ENCODE measurements at places on chromosomes 1 and 21. TPM values are rescaled to one million over a fixed set of nuclear protein-coding genes. Genes with fewer than 3 reads are reported as not detected.

The CR1L gene
- total RNA-seq: not detected

The KCNN3 gene
- 0.66 TPM for total RNA-seq

The SLAMF1 gene
- total RNA-seq: not detected

The NR1I3 gene
- not detected for total RNA-seq

The LCE3D gene
- total RNA-seq: not detected

The AGT gene
- 3.0 TPM for total RNA-seq

The SOAT1 gene
- 94.7 TPM for total RNA-seq

DNA sequence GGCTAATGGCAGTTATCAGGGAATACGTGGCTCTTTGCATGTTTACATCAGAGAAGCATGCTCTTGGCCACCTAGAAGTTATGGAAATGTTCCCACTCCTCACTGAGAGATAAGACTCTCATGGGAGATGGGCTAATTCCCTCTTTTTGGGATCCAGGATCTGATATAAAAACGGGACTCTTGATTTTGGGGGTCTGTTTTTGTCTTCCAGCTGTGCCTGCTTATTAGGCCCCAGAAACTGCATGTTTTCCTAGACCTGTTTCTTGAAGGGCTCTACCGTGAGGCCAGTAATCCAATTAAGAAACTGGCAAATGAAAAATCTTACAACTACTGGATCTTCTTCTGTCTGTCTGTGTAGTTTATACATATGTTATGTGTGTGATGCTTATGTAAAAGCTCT lies 47.0 kb upstream of the PTCH2 start:
- H3K4me1 ChIP-seq: peaks cover 5% of the 10 kb centered on the region
- no peak overlapping the region for H3K4me3 ChIP-seq
- H3K27me3 ChIP-seq: no peaks in the 10 kb centered on the region

- H3K27me3 ChIP-seq: no peaks in the 10 kb centered on the region
- no peaks in the 10 kb centered on the region for H3K4me1 ChIP-seq
- no peak overlapping the region for H3K27ac ChIP-seq
- H3K36me3 ChIP-seq: no peaks in the 10 kb centered on the region
- DNase-seq: no peak
- no peak overlapping the region for H3K4me3 ChIP-seq
Observed at GRCh38 chr1:107158991-107159390, 18.2 kb downstream of the NTNG1 start.

DNA sequence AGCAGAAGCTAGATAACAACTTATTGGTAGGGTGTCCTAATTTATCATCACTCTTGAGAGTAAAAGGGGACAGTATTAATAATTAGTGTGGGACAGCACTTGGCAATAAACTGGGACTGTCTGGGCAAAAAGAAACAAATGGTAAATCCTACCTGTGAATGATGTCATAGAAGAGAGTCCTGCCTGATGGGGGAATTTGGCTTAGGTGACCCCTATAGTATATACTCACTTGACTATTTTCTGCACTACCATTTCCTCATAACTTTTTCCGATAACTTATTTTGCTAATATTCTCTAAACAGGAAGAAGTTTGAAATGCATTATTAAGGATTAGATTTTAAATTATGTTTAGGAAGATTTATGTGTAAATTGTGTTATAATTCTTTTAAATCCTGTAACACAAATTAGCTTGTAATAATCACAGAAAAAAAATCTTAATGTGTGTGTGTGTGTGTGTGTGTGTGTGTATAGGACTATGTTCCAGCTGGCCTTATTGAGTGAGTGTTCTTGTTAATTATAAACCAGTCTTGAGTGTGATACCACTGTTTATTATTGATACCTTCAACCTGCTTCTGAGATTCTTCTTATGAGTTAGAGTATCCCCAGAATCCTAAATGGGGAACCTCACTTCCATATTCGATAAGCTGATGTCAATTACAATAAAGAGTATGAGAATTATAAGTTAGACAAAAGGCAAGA lies 144.2 kb upstream of the C1orf105 start:
- no peaks in the 10 kb centered on the region for H3K27me3 ChIP-seq
- peak overlapping the region; percentile 75 for H3K27ac ChIP-seq
- H3K4me3 ChIP-seq: no peak overlapping the region

DNA sequence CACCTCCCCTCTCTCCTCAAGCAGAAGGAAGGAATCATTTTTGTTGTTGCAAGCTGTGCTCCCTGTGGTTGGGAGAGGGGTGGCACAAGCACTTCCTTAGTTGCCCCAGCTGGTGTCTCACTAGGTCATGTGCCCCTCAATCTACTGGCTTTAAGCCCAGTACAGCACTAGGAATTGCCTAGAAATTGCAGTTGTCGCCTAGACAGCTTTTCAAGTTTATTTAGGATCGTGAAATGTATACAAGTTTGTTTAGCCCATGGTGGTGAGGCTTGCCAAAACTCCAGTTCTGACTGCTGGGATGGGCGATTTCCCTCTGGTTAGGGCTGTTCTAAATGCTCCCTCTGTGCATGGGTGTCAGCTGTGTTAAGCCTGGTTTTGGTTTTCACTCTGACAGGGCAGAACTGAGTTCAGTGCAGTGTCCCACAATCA lies 126.8 kb upstream of the ZNF644 start:
- H3K4me3 ChIP-seq: no peak overlapping the region
- H3K27ac ChIP-seq: no peak overlapping the region
- no peak for DNase-seq
- no peaks in the 10 kb centered on the region for H3K4me1 ChIP-seq
- no peaks in the 10 kb centered on the region for H3K27me3 ChIP-seq
- H3K36me3 ChIP-seq: no peaks in the 10 kb centered on the region

DNA sequence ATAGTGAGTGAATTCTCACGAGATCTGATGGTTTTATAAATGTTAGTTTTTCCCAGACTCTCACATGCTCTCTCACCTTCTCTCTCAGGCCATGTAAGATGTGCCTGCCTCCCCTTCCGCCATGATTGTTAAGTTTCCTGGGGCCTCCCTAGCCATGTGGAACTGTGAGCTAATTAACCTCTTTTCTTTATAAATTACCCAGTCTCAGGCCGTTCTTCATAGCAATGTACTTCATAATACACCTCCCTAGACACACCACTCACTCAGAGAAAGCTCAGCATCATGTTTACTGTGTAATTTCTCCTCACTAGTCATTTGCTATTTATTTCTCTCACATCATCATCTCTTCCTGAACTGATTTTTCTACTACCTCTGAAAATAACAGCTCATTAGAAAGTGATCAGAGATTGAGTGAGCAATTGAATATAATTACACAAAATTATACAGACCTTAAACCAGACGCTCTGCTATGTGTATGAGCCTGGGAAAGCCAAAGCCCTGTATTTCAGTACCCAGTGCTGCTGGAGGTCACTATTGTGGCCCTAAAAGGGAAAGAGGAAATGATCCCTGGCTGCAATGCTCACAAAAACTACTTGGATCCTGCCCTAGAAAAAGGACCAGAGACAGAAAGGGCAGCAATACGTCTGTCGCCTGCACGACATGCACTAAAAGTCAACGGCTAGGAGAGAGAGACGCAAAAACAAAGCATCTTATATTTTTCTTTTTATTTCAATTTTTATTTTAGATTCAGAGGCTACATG lies 284.5 kb downstream of the DSCAM start:
- H3K27ac ChIP-seq: no peak overlapping the region
- H3K4me1 ChIP-seq: no peaks in the 10 kb centered on the region
- no peak overlapping the region for H3K4me3 ChIP-seq
- no peak for DNase-seq
- H3K27me3 ChIP-seq: no peaks in the 10 kb centered on the region
- H3K36me3 ChIP-seq: no peaks in the 10 kb centered on the region

DNA sequence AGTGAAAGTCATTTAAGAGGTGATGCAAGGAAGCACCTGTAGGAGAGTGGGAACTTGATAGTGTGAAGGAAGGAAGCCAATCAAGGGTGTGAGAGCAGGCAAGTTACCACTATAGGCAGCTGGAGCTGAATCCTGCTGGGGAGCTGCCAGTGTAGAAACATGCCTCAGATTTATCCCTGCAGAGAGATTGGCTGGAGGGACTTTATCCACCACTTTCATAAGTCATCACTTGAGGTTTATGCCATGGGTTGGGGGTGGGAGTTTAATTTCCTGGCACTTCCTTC lies 443.6 kb downstream of the PLPP3 start:
- no peaks in the 10 kb centered on the region for H3K36me3 ChIP-seq
- no peak overlapping the region for H3K27ac ChIP-seq
- no peak for DNase-seq
- H3K4me1 ChIP-seq: peaks cover 5% of the 10 kb centered on the region
- no peaks in the 10 kb centered on the region for H3K27me3 ChIP-seq
- H3K4me3 ChIP-seq: no peak overlapping the region

GRCh38 chr21:45018131-45019075 lies 56.0 kb upstream of the ADARB1 start:
- peak overlapping the region; percentile 15 for H3K27ac ChIP-seq
- no peak for DNase-seq
- no peaks in the 10 kb centered on the region for H3K27me3 ChIP-seq
- H3K4me1 ChIP-seq: peaks cover 20% of the 10 kb centered on the region

- no peaks in the 10 kb centered on the region for H3K36me3 ChIP-seq
- no peak overlapping the region for H3K27ac ChIP-seq
- H3K27me3 ChIP-seq: no peaks in the 10 kb centered on the region
- peaks cover 9% of the 10 kb centered on the region for H3K4me1 ChIP-seq
Observed at GRCh38 chr1:116933606-116934515, 24.1 kb downstream of the PTGFRN start.

DNA sequence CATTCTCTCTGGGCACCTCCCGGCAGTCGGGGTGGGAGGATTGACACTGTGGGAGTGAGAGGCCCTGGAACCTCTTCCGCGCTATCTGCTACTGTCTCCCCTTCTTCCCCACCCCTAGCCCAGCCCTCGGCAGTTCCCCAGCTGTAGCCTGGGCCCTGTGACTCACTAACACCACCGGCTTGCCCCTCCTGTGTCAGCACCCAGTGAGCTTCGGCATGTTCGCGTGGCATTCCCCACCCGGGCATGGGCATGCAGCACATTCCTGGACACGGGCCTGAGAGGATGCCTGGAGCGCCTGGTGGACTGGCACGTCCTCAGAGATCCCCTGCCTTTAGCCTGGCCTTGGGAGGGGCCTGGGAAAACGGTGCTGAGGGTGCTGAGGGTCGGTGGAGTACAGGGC lies 1.3 kb downstream of the CDK18 start:
- no peak for DNase-seq
- H3K4me3 ChIP-seq: no peak overlapping the region
- H3K27me3 ChIP-seq: peaks cover 22% of the 10 kb centered on the region
- no peak overlapping the region for H3K27ac ChIP-seq
- no peaks in the 10 kb centered on the region for H3K36me3 ChIP-seq

DNA sequence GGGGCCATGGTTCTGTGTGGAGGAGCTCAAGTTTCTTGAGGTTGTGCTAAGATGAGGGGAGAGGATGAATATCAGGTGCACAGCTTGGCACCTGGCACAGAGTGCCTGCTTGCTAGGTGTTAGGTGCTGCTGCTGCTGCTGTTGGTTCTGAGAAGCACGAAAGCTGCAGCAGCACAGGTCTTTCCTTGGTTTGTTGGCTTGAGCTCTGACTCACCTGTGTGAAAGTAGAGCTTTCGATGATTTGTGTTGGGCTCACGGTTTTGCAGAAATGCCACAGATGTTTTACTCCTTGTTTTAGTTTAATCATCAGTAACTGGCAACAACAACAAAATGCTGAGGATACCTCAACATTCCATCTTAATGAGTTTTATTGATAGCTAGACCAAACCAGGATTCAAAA lies 221.6 kb downstream of the BRINP2 start:
- no peaks in the 10 kb centered on the region for H3K4me1 ChIP-seq
- DNase-seq: peak; percentile 16
- H3K27ac ChIP-seq: no peak overlapping the region
- H3K4me3 ChIP-seq: no peak overlapping the region
- H3K36me3 ChIP-seq: no peaks in the 10 kb centered on the region
- H3K27me3 ChIP-seq: no peaks in the 10 kb centered on the region

DNA sequence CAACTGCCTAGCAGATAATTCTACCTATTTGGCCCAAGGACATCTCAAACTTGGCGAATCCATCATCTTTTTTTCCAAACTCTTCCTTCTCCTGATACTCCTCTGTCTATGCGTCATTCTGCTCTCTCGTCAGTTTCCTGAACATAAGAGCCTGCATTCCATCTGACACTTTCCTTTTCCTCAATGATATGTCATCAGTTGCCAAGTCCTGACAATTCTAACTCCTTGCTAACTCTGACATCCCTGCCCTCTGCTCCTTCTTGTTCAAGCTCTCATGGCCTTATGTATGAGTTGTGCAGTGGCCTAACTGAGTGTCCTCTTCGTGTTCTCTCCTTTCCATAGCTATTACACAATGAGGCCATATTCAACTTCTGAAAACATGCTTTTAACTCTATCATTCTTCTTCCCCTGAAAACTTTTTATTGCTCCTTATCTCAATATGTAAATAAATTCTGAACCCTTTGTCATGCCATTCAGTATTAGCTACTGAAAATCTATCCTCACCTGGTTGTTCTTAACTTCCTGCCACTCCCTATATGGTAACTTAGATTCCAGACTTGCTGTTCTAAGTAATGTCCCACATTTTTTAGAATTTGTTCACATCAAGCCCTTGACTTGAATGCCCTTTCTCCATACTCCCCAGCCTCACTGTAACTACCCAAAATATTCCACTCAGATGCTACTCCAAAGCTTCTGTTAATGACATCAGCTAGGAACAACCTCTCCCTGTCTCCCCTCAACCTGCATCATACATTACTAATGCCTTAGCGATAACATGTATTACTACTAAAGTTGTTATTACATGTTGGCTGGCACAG lies 11.5 kb downstream of the PALMD start:
- no peaks in the 10 kb centered on the region for H3K27me3 ChIP-seq
- no peak overlapping the region for H3K4me3 ChIP-seq
- peaks cover 4% of the 10 kb centered on the region for H3K4me1 ChIP-seq
- H3K27ac ChIP-seq: no peak overlapping the region

GRCh38 chr1:4089421-4090175 lies 189.5 kb upstream of the C1orf174 start:
- no peaks in the 10 kb centered on the region for H3K27me3 ChIP-seq
- no peak for DNase-seq
- no peaks in the 10 kb centered on the region for H3K4me1 ChIP-seq

DNA sequence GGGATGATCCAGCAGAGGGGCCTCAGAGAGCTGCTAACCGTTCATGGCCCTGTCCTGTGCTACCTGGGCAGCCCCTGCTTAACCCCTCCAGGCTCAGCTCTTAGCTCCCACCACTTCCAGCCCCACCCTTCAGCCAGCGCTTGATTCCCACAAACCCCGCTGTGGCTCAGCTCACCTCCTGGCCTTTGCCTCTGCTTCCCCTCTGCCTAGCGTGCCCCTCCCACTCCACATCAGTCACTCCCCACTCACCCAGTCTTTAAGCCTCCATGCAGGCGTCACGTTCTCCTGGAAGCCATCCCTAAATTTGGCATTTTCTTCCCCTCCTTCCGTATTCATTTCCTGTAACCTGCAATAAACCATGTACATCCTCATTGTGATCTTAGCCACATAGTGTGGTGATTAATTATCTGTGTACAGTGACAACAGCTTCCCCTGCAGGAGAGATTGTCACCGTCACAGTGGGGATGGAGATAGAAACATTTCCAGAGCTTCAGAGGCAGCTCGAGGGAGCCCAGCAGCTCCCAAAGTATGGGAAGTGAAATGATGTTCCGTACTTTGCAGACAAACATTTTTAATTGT lies 65.5 kb downstream of the EPHB2 start:
- no peaks in the 10 kb centered on the region for H3K36me3 ChIP-seq
- no peak overlapping the region for H3K27ac ChIP-seq
- no peak for DNase-seq
- H3K4me3 ChIP-seq: no peak overlapping the region

- no peak for DNase-seq
- no peak overlapping the region for H3K27ac ChIP-seq
- H3K4me1 ChIP-seq: no peaks in the 10 kb centered on the region
- H3K27me3 ChIP-seq: peaks cover 2% of the 10 kb centered on the region
- no peaks in the 10 kb centered on the region for H3K36me3 ChIP-seq
- H3K4me3 ChIP-seq: no peak overlapping the region
Observed at GRCh38 chr1:29820401-29820800, 584.1 kb downstream of the PTPRU start.

Measured in astrocyte (in vitro differentiated cells and primary cell).